ENCODE measurements at places on chromosomes 13 and 19.
A peak's percentile ranks its signal among the peaks of the same experiment; 100 is the strongest.

- DNase-seq = no peak
These were observed 153.2 kb downstream of the USP12 start for GRCh38 chr13:27018344-27018861.

GRCh38 chr13:45101327-45102018, 18.8 kb upstream of the GTF2F2 start:
- DNase-seq = no peak

- no peak for DNase-seq
These were observed 105.1 kb downstream of the DNAJC15 start for GRCh38 chr13:43128504-43128961.

DNA sequence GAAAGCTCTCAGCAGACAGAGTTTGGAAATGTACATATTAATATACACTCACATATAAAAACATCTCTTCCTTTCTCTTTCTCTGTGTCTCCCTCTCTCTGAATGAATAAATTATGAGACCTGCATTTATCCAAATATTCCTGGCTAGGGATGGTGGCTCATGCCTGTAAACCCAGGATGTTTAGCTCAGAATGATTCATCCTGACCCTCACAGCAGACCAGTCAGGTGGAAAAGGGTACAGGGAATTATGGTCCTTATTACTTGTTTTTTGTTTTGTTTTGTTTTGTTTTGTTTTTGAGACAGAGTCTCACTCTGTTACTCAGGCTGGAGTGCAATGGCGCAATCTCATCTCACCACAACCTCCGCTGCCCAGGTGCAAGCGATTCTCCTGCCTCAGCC, 71.1 kb downstream of the ZNF429 start:
- no peak for DNase-seq

DNA sequence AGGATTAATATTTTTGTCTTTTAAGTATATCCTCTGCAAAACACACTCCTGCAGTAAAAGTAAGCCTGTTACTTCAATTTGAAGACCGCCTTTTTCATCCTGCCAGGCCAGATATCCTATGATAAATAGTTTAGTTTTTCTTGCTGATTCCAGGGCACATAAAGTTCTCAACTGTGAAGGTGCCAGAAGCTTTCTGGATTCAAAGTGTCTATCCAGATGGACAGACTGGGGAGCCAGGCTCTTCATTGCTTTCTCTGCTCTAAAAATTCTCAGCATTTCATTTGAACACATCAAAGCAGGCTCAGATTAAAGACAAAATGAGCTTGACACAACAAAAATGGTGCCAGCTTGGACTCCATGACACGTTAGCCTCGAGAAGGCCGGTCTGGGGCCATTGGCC, 53.6 kb upstream of the UBL3 start:
- DNase-seq = no peak

DNA sequence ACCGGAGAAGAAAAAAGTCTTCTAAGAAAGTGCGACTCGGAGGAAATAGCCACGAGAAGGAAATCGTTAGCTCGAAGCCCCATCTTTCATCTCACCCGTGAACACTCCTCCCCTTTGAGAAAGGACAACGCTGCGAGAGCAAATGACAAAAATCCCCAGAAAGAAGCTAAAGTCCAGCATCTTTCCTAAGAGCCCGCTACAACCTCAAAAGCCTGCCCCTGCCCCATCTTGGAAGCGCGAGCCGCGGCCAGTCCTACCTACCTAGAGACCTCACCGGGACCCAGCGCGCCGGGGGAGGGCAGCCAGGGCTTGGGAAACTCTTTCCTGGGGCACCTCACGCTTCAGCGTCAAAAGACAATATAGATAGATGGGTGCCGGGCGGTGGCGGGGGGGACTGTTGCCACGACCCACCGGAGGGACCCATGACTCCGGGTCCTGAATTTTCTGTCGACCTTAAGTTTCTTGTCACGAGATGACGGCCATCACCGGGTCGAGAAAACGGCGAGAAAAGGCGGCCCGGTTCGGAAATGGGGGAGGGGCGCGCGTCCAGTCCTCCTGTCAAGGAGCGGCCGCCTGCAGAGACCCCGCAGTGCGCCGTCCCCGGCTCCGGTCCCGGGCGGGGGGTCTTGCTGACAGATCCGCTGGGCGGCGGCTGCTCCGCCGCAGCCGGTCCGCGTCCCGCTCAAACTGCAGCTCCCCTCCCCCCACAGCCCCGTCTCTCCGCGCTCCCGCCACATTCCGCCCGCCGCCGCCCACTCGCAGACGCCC, 65.9 kb downstream of the KCNRG start:
- peak; percentile 15 for DNase-seq

DNA sequence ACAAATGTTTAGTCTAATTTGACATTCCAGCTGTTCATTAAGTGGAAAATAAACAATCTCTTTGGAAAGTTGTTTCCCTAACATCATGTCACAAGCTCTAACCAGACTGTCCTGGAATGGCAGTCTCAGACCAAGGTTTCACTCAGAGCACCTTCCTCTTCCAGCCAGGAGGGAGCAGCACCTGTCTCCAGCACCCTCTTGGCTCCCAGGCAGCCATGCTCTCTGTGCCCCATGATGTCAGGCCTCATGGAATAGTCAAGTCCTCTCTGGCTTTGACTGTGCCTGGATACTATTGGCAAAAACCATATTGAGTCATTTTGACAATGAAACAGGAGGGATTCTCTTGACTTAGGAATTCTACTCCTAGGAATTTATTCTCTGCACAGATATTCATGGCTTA, 171.4 kb downstream of the OXGR1 start:
- peak; percentile 53 for DNase-seq

DNA sequence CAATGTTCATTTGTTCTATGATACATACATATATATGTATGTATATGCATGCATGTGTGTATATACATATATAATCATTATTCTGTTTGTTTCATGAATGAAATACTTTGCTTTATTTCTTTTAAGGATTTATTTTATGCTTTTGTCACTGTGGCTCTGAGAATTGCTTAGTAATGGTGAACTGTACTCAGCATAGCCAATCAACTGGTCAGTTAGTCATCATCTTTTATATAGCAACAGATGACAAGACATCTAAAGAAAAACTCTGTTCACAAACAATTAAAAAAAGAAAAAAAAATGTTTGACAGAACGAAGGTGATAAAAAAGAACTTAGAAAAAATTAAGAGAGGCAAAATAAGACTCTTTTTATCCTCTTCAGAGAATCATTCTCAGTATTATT, 1440.3 kb downstream of the PCDH9 start:
- DNase-seq = no peak

DNA sequence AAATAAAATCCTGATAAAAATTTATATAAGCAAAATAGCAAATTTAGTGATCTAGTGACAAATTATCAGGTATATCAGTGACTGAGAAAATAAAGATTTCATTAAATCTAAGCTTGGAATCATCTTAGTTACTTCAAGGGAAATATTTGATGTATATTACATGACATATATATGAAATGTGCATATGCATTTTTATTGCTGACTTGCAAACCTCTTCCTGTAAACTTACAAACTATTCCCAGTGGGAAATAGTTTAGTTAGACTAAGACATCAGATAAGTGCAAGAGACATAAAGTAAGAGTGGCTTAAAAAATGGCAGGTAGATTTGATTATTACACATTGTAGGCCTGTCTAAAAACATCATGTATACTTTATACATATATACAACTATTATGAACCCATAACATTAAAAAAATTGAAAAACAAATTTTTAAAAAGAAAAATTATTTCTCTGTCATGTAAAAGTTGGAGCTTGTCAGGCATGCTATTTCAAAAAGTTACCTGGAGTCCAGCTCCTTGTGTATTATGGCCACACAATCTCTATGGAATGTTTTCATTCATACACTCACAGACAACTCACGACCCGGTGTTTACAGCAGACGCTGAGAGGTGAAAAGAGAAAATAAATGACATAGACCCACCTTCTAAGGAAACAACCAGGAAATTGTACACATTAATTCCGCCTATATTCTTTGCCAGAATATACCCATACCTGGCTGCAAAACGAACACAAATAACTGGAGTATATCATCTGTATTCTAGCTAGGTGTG, 724.5 kb downstream of the SLITRK6 start:
- no peak for DNase-seq

GRCh38 chr19:14728595-14728994, 38.7 kb downstream of the ZNF333 start:
- DNase-seq = no peak

DNA sequence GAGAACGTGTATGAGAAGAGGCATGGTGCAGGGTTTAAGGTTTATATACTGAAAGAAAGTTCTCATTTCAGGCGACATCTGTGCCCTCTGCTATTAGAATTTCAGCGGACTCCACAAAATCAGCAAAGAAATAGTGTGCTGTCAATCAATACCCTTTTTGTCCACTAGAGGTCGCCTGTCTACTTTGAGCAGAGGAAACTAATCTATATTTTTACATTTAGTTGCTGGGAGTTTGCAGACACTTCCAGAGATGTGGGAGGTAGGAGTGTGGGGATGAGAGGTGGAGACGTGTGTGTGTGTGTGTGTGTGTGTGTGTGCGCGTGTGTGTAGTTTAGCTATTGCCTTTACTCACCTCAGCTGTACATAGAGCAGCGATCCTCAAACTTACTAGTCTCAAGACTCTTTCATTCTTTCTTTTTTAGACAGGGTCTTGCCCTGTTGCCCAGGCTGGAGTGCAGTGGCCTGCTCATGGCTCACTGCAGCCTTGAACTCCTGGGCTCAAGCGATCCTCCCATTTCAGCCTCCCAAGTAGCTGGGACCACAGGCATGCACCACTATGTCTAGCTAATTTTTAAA, 9.7 kb downstream of the INAFM1 start:
- DNase-seq = peak; percentile 64

DNA sequence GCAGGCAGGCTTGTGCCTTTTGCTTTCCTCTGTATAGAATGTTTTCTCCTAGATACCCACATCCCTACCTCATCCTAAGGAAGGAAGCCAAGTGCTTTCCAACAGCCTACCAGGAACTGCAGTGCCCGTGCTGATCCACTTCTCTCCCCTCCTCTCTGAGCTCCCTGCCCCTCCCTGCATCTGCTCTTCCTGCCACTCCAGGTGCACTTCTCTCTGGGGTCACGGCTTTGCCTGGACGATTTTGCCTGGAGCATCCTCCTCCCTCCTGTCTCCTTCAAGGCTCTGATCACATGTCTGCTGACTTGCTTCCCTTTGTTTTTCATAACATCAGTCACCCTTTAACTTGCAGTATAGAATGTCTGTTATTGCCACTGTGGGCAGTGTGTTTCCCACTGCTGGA, 34.7 kb upstream of the IRS2 start:
- no peak for DNase-seq

GRCh38 chr19:6730153-6730804, 7.1 kb downstream of the GPR108 start:
- DNase-seq = no peak

DNA sequence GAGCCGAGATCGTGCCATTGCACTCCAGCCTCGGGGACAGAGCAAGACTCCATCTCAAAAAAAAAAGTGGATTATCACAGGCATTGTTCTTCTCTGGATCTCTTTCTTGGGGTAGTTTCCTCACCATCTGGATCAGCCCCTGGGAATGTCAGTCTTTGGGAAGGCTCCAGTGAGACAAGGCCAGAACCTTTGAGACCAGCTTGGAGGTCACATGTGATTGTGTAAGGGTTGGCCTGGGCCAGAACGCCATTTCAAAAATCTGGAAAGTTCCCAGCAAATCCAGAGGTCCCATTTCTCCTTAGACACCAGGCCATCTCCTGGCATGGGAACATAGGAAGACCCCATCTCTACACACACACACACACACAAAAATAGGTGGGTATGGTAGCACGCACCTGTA, 14.2 kb upstream of the ANGPTL8 start:
- no peak for DNase-seq

DNA sequence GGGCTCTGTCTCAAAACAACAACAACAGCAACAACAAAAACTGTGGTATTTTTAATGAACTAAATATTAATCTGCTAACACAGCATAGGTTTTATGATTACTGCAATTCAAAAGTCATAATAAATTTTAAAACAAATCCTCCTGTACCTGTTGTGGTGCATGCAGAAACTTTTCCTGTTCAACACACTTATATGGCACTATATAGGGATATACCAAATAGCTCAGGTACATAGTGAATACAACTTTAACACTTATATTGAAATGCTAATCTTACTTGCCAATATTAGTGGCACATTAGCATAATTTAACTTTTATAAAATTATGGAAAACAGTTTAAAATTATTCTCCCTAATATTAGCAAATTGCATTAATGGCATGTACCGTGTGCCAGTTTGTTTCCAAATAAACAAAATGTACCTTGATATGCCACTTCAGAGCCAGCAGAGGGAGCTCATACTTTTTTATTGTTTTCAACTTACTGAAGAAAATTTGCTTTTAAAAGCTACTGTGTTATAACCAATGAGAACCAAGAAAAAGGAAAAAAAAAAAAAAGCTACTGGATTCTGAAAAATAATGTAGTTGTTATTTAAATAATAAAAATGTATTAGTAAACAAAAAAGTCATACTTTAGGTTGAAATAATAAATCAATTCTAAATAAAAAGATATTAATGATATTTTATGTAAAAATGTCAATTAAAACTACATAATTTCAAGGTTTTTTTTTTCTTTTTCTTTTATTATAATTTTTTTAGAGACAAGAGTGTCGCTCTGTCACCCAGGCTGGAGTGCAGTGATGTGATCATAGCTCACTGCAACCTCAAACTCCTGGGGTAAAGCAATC, 18.0 kb upstream of the RBM26 start:
- DNase-seq = peak; percentile 51

All from MM.1S (cell line).